ENCODE measurements at places on chromosomes 16 and 17.

GRCh38 chr16:89041571-89042481, 51.8 kb upstream of the ACSF3 start:
- DNase-seq, result no peak

- DNase-seq, result no peak
Measured at GRCh38 chr16:56122251-56122650, 69.0 kb upstream of the GNAO1 start.

DNA sequence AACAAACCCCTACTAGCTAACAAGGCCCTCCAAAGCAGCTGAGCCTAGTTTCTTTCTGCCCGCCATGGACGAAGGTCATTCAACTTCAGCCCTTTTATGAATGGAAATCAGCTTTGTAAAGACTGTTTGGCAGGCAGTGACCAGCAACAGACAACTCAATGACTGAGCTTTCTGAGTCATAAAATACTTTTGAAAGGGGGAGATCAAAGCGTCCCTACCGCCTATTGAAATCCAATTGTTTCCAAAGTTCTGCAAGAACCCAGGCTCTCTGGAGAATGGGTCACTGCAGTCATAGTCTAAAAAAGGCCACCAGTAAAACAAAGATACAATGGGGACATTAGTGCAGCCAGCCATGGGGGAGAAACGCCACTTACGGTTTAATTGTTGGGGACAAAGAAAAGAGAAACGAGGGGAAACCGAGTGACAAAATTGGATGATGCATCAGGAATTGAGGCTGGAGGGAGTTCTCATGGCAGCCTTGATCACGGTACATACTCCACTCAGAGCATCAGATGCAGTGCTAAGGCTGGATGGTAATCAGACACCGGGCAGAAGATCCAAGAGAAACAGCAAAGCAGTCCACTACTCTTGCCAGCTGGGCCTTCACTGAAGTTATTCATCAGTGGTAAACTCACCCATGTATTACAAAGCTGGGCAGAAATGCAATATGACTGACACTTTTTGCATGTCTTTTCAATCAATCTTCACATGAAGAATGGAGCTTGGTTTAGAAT, 9.8 kb downstream of the ADAMTS18 start:
- no peak for DNase-seq

GRCh38 chr17:13537871-13538643, 63.7 kb downstream of the HS3ST3A1 start:
- DNase-seq, result no peak

GRCh38 chr17:28532050-28532960, 20.1 kb downstream of the UNC119 start:
- DNase-seq, result no peak

GRCh38 chr17:63151941-63152523, 186.0 kb downstream of the TANC2 start:
- no peak for DNase-seq

DNA sequence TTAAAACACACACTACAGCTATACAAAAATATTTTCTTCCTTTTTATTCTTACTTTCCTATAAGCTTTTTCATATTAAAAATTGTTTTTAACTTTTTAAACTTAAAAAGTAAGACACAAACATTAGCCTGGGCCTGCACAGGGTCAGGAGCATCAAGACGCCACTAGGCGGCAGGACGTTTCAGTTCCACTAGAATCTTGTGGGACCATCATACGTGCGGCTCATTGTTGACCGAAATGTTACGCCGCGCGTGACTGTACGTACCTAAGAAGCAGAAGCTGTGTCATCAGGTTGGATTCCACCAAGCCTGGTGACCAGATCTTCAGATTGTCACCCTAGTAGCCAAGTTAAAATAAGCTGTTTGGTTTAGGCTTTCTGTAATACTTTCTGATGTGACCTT, 47.1 kb downstream of the USP10 start:
- no peak for DNase-seq

DNA sequence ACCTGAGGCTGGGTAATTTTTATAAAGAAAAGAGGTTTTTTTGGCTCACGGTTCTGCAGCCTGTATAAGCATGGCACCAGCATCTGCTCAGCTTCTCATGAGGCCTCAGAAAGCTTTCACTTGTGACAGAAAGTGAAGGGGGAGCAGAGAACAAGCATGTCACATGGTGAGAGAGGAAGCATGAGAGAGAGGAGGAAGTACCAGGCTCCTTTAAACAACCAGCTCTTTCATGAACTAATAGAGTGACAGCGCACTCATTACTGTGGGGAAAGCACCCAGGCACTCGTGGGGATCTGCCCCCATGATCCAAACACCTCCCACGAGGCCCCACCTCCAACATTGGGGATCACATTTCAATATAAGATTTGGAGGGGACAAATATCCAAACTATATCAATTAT, 86.8 kb downstream of the USP32 start:
- DNase-seq, result no peak

DNA sequence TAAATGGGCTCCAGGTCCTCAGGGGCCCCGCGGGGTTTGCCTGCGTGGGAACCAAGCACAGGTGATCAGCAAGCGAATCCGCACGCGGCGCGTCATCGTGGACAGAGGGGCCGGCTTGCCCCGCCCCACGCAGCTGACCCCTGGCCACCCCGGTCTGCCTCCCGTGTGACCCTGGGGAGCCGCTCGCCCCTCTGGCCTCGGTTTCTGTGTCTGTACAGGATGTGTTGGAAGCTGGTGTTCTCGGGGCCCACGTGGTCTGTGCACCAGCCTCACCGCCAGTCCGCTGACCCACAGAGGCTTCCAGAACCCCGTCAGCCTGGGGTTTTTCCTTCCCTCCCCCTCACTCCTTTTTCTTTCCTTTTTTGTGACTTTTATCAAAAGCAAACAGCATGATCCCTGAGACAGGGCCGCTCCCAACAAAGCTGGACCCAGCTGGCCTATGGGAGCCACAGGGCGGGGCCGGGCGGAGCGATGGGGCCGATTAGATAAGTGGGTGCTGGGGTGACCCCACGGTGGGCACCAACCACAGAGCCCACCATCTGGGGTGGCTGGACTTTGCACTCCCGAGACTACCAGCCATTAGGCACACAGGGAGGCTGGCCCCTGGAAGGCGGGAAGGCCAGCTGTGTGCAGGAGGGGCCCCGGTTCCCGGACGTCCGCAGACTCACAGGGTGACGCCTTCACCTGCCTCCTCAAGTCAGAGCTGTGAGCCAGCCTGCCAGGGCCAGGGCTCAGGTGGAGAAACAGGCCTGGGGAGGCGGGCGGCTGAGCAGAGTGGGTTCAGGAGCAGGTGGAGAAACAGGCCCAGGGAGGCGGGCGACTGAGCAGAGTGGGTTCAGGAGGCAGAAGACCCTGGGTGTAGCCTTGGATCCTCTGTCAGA, 56.0 kb downstream of the ZFPM1 start:
- DNase-seq, result no peak

DNA sequence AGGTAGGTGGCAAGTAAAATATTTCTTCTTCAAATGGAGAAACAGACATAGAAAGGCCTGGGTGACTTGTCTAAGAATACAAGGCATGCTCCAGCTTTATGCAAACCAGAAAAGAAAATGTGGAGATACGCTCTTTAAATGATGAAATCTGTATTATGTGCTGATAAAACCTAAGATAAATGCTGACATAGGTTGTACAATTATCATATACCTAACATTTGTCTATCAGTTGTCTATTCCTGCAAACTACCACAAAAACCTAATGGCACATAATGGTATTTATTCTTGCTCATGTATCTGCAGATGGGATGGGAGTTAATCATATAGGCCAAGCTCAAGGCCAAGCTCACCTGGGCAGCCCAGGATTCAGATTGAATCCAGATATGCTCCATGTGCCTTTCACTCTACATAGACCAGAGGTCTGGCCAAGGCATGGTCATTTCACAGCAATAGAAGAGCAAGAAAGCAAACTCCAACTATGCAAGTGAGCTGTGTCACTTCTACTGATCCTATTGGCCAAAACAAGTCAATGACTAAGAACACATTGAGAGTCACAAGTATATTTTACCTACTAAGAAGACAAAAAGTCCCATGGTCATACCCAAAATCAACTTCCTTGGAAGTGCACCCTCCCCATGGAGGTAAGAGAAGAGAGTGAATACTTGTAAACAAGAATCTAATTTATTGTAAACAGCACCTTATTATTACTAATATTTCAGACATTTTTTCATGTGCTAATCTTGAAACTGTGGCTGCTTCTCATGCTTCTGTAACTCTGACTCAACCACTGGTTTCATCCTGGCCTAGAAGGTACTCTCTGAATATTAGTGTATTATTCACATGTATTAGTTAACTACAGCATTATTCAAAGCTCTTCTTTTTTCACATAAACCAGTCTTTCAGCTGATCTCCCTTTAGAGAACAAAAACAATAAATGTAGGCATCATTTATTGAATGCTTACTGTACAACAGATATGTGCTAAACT, 270.7 kb upstream of the SOX9 start:
- no peak for DNase-seq

DNA sequence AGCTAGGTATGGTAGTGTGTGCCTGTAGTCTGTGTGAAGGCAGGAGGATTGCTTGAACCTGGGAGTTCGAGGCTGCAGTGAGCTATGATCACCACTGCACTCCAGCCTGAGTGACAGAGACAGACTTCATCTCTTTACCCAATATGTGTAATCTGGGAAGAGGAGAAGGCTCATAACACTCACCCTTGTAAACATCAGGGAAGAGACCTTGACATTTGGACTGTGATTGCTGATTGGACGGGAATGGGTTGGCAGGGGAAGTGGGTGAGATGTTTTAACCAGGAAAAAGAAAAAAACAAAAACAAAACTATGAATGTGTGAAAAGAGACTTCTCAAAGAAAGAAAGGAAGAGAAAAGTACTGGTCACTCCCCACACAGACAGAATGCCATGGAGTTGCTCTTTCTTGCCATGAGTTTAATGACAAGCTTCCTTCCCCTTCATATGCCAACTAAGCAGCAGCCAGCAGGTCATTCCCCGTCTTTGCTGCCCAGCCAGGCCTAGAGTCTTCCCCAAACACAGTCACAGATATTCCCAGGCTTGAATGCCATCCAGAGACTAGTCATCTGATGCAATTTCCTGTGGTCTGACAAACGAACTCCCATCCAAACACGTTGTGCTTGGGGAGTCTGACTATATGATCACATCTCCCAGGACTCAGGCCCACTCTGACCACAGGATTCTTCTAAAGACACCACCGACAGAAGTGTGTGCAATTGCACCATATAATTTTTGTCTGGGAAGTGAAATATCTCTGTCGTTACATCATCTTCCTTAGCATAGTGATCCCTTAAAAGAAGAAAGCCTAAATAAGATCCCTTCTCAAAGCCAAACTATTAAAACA, 3.6 kb upstream of the XAF1 start:
- DNase-seq, result no peak

GRCh38 chr17:42521666-42522262, 14.3 kb upstream of the NAGLU start:
- no peak for DNase-seq

DNA sequence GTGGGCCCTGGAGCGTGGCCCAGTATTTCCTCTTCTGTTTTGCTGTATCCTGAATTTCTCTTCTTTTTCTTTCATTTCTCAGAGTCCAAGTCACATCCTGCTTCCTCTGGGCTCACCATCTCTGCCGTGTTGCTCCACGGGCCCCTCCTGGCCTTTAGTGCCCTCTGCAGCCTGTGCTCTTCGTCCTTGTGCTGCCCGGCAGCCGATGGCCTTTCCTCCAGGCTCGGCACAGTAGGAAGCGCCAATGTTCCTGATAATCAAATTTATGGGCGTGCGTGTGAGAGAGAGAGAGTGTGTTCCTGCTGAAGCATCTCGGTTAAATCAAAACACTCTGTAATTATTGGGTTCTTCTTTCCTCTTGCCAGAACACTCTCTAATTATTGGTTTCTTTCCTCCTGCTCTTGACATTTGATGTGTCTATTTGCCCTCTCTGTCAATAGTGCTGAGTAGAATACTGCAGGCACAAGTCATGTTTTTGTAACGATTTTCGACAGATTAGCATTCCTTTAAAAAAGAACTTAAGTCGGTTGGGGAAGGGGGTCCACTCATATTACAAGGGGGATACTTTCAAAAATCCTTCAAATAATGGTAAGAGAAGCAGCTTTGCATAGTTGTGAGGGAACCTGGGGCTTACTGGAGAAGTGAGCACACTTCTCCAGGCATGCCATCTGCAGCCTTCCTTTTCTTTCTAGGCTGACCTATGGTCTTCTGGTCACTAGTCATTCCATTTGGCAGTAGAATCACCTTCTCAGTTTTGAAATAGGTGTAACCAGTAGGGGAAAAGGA, 126.6 kb downstream of the RPTOR start:
- no peak for DNase-seq

DNA sequence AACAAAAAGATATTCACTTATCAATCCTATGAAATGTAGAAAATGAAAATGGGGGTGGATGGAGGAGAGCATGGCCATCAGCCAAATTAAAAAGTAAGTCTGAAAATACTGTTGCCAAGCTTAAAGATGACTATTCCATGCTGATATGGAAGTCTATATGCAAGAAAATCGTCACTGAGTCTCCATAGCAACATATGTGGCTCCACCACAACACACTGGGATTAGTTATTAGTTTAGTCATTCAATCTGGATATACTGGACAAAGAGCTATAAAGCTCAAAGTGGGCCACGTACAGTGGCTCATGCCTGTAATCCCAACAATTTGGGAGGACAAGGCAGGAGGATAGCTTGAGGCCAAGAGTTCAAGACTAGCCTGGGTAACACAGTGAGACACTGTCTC, 24.7 kb upstream of the PSMD7 start:
- no peak for DNase-seq

DNA sequence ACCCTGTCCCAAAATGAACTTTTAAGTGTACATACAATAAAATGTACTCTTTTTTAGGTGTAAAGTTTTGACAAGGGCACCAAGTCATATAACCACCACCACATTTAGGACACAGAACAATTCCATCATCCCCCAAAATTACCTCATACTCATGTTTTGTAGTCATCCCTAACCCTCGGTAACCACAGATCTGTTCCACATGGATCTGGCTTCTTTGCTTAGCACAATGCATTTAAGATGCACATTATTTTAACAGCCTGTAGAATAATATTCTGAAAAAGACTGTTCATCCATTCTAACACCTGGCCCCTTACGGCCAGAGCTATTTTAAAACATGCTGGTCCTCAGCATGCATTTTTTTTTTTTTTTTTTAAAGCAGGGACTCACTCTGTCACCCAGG, 25.2 kb upstream of the CFAP20 start:
- no peak for DNase-seq

DNA sequence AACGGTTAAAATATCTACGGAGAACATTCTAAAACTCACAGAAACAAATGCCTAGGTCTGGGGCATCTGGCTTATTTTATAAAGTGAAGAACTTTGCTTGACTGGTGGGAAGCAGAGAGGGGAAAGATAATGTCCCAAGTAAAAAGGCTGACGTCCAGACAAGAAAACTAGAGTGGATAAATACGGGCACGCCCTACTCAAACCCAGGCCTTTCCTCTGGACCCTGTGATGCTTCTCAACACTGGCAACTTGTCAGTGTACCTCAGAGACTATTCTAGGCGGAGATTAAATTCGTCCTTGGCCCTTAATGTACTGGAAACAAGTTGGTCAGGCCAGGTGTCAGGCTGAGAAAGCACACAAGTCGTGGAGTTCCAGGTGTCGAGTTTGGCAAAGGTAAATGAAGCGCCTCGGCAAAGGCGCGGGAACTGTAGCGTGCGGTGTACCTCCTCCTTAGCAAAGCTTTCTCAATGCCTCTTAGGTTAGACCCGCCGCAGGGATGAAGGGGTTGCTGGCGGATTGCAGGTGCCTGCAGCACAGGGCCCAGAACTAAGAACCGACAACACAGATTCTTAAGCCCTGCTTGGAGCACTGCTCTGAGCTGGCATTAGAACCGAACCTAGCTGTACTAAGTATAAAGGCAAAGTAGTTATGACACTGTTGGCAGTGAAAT, 668 bp upstream of the UNK start:
- DNase-seq, result no peak

GRCh38 chr16:27193300-27193990, 9.9 kb upstream of the KDM8 start:
- DNase-seq, result no peak

- DNase-seq, result no peak
Measured at GRCh38 chr16:17784073-17784472, 313.3 kb upstream of the XYLT1 start.

Data from activated gamma-delta T cell (primary cell).